HTR-8/SVneo (cell line): ENCODE measurements at places on chromosomes 2 and 18.

- no peak for DNase-seq
These were observed 211.0 kb downstream of the NEDD4L start for GRCh38 chr18:58254873-58255511.

- DNase-seq, result no peak
These were observed 92.3 kb downstream of the COPS8 start for GRCh38 chr2:237177986-237178385.

GRCh38 chr2:117774716-117775115 lies 39.8 kb upstream of the DDX18 start:
- no peak for DNase-seq

GRCh38 chr18:61891894-61892293 lies 913 bp downstream of the RNF152 start:
- DNase-seq, result no peak

DNA sequence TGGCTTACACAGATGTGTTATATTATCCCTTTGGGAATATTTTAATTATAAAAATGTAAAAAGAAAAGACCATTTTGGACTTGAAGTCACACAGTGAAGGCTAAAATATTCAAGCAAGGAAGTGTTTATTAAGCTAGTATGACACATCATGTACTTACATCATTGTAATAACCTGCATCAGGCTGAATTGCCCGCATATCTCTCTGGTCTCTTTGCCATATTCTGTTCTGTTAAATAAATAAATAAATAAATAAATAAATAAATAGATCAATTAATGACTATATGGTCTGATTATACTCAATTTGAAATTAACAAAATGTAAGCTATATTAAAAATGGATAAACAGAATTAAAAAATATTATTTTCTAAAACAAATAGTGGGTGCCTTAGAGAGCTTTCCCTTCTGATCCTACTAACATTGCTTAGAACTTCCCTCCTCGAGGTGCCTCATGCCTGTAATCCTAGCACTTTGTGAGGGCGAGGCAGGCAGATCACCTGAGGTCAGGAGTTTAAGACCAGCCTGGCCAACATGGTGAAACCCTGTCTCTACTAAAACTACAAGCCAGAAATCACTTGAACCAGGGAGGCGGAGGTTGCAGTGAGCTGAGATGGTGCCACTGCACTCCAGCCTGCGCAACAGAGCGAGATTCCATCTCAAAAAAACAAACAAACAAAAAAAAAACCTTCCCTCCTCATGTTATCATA lies 42.0 kb downstream of the WDR33 start:
- no peak for DNase-seq

GRCh38 chr18:12531749-12532148 lies 124.0 kb downstream of the PRELID3A start:
- DNase-seq, result peak; percentile 38

GRCh38 chr18:11883153-11883552 lies 25.0 kb downstream of the MPPE1 start:
- no peak for DNase-seq

GRCh38 chr2:67453310-67453709 lies 56.2 kb downstream of the ETAA1 start:
- DNase-seq, result no peak

DNA sequence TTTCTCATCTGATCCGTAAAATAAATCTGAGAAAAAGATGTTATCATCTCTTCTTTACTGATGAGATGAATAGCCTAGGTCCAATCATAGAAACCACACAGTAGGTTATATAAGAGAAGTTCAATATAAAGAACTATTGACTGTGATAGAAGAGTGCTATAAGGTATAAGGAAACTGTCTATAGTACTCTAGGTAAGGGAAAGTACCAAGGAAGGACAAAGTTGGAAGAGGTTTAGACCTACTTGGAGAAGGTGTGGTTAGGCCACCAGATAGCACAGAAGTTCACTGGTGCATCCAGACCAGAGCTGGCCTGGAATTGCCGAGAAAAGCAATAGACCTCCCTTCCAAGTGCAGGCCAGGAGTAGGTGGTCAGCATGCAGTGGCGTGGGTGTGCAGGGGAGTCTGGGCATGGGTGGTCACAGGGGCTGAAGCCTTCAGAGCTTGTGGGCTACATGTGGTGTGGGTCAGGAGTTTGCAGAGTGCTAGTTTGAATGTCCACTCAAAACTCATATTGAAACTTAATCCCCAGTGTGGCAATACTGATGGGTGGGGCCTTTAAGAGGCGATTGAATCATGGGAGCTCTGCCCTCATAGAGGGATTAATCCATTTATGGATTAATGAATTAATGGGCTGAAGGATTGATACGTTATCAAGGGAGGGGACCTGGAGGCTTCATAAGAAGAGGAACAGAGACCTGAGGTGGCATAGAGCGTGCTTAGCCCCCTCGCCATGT lies 86.3 kb downstream of the ALPK2 start:
- DNase-seq, result no peak

DNA sequence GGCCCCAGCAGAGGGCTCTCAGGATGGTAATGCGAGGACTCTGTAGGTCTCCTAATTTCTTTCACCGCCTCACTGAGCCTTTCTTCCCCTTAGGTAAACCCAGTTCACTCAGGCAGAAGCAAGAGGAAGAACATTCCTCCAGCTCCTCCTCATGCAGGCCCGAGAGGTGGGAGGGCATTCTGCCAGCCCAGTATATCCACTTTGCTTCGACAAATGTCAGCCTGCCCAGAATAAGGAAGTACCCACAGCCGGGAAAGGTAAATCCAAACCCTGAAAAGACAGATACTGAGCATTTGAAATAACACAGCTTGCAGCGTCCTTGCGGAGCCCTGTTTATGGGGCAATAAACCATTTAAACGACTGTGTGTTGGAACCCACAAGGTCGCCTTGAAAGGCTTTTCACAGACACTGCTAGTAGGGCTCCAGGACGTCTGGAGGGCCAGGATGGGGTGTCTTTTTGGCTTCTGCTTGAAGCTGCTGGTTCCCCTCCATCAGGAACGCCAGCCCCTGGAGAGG lies 63.0 kb upstream of the STPG4 start:
- DNase-seq, result no peak

GRCh38 chr2:51994123-51994763 lies 962.3 kb upstream of the NRXN1 start:
- DNase-seq, result no peak

GRCh38 chr18:58671632-58672564 lies 633 bp downstream of the MALT1 start:
- peak; percentile 24 for DNase-seq

DNA sequence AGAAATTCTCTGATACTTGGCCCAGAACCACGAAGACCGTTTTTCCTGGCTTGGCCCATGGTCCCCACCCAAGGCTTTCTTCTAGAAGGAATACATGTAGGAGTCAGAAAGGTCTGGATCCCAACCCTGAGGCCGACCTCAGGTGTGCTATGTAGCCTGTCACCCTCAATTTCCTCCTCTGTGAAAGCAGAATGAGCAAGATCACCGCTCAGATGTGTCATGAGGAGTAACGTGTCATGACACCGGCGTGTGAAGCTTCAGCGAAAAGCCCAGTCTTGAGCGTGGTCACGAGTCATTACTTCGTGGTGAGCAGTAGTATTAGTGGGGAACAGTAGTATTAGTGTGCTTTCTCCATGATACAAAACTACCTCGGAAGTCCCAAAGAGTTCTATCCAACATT lies 103.4 kb downstream of the ALPK2 start:
- DNase-seq, result no peak

GRCh38 chr2:204175552-204176271 lies 239.1 kb downstream of the ICOS start:
- no peak for DNase-seq

GRCh38 chr2:180012523-180012922 lies 5.4 kb upstream of the CWC22 start:
- DNase-seq, result no peak

DNA sequence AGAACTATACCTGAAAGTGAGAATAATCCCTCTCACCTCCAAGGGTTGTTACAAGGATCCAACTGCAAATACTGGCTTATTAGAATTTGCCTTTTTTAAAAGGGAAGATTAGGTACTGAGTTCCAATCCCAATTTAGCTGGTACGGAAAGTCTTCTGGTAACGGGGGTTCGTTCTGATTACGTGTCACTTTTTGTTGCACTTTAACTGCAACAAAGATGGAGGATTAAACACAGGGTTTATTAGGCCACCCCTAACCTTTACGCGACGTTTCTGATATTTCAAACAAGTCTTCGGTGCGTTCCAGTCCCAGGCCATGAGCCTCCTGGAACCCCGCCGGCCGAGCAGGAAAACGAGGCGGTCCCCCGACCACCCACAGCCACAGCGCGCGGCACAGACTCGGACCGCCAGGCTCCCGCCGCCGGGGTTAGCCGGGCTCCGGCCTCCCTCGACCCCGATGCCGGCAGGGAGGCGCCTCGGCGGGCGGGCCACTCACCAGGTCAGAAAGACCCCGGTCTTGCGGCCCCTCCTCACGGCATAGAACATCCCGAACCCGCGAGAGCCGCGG lies 411 bp downstream of the RNASEH1 start:
- no peak for DNase-seq

- no peak for DNase-seq
These were observed 62.8 kb downstream of the BOD1L2 start for GRCh38 chr18:57209713-57210106.

DNA sequence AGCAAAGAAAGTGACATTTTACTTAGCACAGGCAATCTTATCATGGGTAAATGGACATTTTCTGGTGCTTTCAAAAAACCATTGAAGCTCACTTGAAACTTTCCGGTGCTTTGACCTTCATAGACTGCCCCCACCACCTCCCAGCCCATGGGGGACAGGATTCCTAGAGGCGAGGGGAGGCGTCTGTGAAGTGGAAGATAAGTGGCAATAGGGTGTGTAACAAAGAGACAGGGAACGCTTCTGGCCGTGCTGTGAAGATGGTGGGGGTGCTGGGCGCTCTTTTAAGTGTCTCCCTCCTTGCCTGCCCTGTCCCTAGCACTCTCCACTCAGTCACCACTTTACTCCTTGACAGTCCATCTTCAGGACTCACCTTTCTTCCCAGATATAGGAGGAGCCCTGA lies 23.4 kb upstream of the GMPPA start:
- DNase-seq, result no peak

DNA sequence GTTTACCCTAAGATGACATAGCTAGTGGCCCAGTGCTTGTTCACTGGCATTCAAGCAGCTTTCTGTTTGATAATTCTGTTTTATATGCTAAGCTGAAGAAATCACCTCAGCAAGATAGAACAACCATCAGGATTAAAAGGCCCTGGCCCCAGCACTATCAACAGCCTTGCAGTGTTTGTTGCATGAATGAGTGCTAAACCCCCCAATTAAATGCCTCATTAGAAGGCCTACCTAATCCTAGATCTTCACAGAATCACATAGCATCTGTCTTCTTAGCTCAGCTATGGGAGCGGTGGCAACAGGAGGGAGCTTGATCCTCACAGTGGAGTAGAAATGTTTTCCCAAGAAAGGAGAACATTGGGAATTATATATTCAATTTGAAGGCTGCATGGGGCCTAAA lies 194.1 kb upstream of the HNMT start:
- no peak for DNase-seq

DNA sequence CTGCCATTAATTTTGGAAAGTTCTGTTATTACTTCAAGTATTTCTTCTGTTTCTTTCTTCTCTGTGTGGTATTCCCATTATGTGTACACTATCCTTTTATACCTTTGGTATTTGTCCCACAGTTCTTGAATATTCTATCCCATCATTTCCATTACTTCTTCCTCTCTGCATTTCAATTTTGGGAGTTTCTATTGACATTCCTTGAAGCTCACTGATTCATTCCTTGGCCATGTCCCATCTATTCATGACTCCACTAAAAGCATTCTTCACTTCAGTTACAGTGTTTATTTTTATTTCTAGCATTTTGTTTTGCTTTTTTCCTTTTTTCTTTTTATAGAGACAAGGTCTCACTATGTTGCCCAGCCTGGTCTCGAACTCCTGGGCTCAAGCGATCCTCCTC lies 30.3 kb downstream of the PROC start:
- no peak for DNase-seq
